PC-3 (cell line): ENCODE measurements at places on chromosomes 3 and 15. TPM values are rescaled to one million over a fixed set of nuclear protein-coding genes. Genes with fewer than 3 reads are reported as not detected.
A peak's percentile ranks its signal among the peaks of the same experiment; 100 is the strongest.

GRCh38 chr3:4678320-4678719, 185.2 kb downstream of the ITPR1 start:
- DNase-seq = no peak

CYP8B1 gene
- not detected in 2 replicates for total RNA-seq

SEMA3F gene
- 47.3 and 50.5 TPM in 2 replicates for total RNA-seq

CSTA gene
- total RNA-seq = not detected in 2 replicates

DNA sequence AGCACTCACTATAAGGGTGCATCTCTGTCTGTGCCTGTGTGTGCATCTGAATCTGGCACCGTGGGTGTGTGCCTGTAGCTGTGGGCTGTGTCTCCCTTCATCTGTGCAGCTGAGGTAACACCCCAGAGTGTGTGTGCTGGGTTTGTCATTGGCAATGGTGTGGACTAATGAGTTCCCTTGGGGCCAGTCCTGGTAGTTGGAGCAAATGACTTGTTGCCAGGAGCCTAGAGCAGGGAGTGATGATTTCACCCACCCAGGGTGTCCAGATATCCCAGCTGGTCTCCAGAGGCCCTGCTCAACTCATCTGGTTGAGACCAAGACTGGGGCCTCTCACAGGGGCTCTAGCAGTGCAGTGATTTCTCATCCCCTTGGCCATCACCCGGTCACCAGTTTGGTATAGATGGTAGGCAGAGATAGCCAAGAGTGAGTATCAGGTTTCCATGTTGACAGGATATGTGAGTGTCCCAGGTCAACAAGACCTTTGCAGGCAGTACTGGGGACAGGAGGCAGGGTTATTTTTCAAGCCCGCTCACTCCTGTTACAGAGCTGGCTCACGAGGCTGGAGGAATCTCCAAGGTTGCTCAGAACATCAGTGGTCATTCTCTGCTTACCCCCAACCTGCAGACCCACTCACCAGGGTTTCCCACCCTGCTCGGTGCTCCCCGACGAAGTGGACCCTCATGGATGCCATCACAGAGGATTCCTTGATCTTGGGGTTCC, 4.1 kb upstream of the HDAC11 start:
- peak; percentile 67 for DNase-seq

- DNase-seq = no peak
These were observed 1.9 kb upstream of the DPH6 start for GRCh38 chr15:35547775-35548364.

DNA sequence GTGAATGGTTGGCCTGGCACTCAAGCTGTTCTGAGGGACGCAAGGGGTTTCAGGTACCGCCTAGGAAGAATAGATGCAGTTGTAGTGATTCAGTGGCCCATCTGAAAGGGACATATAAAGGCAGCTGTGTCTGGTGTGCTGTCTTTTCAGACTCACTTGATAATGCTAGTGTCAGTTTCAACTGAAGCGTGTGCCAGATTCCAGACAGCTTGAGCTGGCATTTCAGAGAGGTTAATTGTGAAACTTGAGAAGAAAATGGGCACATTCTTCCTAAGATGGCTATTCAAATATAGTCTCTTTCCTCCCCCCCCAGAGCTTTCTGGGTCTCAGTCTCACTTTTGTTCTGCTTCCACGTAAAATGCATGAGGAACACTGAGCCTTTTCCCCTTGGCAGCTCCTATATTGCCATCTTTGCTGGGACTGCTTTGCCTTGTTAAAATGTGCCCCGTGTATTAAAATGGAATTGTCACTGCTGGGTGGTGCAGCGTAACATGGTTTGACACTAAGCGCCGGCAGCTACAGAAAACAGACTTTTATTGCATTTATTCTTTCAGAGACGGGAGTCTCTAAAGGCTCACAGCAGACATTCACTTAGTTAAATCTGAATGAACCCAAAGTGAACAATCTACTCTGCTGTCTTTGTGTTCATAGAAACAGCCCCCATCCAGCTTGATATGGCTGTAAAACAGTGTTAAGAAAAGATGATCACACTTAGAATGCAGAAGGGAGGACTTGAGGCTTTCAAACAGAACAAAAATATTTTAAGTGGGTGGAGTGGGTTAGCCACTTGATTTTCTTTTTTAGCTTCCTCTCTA, 478.7 kb downstream of the RBMS3 start:
- peak; percentile 32 for DNase-seq

STARD9 gene
- total RNA-seq = 4.9 and 5.0 TPM in 2 replicates

RAD18 gene
- 22.8 and 46.6 TPM in 2 replicates for total RNA-seq
